ENCODE measurements at places on chromosomes 5 and 9.

GRCh38 chr5:124061663-124062062, 549.7 kb downstream of the CSNK1G3 start:
- DNase-seq, result peak; percentile 45

DNA sequence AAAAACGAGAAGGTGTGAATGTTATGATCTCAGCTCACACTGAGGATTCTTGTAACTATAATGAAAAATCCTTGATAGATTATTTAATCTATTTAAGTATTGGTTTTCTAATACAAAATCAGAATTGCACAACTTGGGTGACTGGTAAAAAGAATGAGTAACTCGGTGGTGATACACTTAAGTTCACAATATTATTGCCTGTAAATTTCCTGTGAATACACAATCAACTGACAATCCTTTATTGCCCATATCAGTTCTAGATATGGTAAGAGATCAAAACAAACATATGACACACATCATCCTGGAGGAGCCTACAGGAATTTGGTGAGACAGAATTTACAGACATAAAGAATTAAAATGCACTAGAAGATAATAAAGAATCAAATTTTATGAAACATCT, 14.1 kb upstream of the LURAP1L start:
- no peak for DNase-seq

GRCh38 chr5:60538955-60539866, 160.8 kb downstream of the DEPDC1B start:
- no peak for DNase-seq

DNA sequence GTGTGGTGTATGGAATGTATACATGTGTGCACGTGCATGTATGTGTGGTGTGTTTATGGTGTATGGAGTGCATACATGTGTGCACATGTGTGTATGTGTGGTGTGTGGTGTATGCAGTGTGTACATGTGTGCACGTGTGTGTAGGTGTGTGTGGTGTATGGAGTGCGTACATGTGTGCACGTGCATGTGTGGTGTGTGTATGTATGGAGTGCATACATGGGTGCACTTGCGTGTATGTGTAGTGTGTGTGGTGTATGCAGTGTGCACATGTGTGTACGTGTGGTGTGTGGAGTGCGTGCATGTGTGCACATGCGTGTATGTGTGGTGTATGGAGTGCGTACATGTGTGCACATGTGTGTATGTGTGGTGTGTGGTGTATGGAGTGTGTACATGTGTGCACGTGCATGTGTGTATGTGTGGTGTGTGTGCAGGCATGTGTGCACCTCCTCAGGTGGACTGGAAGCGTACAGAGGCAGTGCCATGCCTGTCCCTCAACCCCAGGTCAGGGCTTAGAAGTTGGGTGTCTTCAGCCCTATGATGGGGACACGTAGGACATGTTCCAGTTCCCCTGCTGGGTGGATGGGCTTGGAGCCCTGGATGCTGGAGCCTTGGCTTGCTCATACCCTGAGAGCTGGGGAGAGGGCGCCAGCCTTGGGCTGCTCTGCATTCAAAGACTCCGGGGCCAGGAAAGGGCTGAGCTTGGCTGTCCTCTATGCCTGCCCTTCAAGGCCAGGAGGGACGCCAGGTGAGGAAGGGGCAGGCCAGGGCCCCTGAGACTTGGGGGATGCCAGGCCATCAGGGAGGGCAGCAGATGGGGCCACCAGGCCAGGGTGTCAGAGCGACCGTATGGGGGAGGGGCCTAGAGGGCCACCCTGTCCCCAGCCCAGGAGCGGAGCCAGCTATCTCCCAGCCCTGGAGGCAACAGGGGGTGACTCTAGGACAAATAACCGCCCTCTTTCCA, 12.2 kb downstream of the MYMK start:
- DNase-seq, result no peak

- DNase-seq, result no peak
These were observed 44.1 kb downstream of the C9orf50 start for GRCh38 chr9:129576546-129577543.

DNA sequence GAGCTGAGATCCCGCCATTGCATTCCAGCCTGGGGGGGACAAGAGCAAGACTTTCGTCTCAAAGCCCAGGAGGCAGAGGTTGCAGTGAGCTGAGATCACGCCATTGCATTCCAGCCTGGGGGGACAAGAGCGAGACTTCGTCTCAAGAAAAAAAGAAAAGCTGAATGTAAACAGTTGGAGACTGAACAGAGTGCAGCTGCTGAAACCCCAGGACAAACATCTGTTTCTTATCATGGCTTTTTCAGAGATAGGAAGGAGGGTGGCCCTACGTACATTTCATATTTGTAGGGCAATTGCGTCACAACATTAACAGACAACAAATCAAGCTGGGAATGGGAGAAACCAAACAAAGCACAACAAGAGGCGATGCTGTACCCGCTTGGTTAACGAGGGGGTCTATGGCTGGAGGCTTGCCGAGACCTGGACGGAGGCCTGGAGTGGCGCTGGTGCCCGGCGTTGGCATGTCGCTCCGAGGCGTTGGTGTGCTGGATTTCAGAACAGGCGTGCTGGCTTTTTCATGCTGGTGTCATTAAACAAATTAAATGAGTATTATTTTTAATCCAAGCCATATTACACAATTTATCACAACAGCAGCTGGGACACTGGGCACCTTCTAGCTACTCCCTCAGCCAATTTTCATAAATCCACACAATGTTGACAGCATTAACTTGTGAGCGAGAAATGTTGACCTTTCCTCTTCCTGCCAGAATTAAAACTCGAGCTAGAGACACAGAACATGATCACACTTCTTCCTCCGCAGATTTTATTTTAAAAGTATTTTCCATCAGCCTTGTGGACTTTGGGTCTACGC, 76.1 kb downstream of the TLE1 start:
- DNase-seq, result no peak

GRCh38 chr5:141657937-141658545, 6.8 kb upstream of the FCHSD1 start:
- no peak for DNase-seq

GRCh38 chr5:172153695-172154094, 34.3 kb downstream of the STK10 start:
- DNase-seq, result no peak

GRCh38 chr9:130128733-130129431, 43.3 kb upstream of the NCS1 start:
- DNase-seq, result peak; percentile 40

- no peak for DNase-seq
These were observed 9.5 kb downstream of the NPM1 start for GRCh38 chr5:171397190-171397589.

GRCh38 chr9:115671963-115672305, 481.7 kb upstream of the PAPPA start:
- no peak for DNase-seq

DNA sequence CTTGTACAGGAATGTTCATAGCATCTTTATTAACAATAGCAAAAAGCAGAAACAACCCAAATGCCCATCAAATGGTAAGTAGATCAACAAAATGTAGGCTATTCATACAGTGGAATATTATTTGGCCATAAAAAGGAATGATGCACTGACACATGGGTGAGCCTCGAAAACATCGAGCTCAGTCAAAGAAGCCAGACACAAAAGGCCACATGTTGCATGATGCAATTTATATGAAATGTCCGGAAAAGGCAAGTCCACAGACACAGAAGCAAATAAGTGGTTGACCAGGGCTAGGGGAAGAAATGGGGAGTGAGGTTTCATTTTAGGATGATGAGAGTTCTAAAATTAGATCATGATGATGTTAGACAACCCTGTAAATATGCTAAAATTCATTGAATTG, 16.5 kb upstream of the SLC2A8 start:
- no peak for DNase-seq

DNA sequence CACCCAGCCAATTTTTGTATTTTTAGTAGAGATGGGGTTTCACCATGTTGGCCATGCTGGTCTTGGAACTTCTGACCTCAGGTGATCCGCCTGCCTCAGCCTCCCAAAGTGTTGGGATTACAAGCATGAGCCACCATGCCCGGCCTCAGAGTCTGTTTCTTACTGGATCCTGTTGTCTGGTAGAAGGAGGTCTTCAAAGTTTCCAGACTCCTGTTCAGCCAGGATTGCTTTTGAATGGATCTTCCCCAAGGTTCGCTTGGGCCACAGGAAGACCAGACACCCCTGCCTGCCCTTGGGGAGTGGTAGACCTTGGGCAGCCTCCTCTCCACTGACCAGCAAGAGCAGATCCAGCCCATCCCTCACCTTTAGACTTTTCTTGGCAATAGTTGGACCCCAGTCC, 7.6 kb upstream of the LCN2 start:
- DNase-seq, result no peak

DNA sequence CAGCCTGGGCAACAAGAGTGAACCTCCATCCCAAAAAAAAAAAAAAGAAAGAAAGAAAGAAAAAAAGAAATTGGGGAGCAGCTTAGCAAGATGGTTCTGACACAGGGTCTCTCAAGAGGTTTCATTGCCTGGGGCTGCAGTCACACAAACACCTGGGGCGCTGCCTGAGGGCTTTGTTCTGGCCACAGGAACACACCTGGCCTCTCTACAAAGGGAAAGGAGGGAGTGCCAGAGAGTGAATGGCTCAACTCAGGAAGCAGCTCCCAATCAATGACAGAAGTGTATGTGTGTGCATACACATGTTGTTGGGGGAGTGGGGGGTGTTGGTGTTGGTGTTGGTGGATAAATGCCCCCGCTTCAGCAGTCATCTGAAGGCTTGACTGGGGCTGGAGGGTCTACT, 32.4 kb upstream of the CTNNA1 start:
- DNase-seq, result no peak

- DNase-seq, result no peak
These were observed 21.1 kb downstream of the BASP1 start for GRCh38 chr5:17238521-17239041.

DNA sequence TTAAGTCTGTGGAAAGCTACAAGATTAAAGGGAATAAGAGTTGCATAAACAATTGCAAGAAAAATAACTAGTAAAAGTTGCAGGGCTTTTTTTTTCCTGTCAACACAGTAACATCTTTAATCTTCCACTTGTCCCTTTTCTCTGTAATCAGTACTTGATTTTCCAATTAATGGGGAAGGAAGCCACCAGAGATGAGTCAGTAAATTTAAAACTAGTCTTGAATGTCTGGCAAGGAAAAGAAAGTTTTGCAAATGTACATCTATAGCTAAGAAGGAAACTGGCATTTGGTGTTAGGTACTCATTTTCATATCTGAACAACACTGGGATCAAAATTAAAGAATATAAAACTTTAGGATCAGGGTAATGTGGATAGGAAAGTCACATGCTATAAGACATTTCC, 17.1 kb downstream of the DAP start:
- DNase-seq, result no peak

DNA sequence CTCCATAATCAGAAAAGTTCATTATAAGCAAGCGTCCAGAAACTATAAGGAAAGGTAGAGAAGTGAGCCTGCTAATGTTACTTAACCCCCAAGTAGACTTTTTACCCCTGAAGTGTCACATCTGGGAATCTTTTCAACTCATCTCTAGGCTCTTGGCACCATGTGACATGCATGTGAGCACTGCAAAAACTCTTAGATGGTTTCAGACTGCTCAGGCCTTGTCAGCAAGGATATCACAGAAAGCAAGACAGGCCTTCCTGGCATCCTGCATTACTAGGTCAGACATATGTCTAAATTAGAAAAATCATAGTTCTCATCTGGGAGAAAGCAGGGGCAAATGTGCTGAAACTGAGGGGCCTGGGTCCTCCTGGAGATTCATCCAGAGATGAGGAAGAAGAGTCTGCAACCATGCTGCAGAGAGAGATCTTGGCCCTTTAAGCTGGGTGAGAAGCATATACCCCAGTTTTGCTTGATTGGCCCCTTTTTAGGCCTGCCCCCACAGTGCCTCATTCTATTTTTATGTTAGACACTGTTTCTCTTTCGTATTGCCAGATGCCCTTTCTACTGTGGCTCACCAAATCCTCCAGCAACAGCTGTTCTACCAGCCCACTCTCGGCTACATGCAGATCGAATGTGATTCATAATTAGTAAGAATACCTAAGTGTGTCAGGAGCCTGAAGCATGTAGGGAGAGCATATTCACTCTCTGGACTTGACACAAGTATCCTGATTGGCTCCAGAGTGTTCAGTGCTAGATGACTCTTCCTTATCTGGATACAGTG, 19.0 kb downstream of the TMEM8B start:
- DNase-seq, result no peak

GRCh38 chr5:120988491-120988890, 524.4 kb downstream of the PRR16 start:
- DNase-seq, result no peak

DNA sequence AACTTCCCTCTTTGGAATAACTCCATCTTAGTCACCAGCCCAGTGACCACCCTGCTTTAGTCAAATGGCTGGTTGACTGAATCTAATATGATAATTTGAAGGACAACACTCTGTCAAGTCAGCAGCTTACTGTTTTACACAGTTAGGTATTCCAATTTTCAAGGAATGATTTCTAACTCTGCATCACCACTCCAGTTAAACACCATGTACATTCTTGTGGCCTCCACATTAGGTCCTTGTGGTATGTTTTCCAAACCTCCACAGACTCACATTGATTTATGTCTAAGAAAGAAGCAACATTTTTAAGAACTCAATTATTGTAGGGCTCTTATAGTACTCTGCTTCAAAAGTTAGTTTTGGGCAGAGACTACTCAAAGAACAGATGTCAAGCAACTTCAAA, 110.7 kb downstream of the TLE1 start:
- DNase-seq, result no peak

DNA sequence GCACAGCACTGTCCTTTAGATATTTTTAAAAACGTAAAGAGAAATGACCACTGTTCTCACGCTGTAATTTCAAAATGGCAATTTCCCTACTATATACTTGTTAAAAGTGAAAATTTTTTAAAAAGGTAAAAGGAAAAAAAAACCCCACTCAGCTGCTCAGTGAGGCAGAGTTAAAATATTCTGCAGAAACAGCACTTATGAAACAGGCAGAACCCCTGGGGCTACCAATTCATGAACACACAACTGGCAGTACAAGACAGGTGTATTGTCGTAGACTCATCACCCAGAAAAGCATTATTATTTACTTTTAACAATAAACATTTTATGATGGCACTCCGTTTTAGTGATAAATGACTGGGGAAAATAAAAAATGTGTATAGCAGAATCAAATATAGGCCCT, 1.5 kb upstream of the RASGRF2 start:
- DNase-seq, result no peak

- DNase-seq, result no peak
These were observed 8.7 kb upstream of the QRFP start for GRCh38 chr9:130905125-130905901.

DNA sequence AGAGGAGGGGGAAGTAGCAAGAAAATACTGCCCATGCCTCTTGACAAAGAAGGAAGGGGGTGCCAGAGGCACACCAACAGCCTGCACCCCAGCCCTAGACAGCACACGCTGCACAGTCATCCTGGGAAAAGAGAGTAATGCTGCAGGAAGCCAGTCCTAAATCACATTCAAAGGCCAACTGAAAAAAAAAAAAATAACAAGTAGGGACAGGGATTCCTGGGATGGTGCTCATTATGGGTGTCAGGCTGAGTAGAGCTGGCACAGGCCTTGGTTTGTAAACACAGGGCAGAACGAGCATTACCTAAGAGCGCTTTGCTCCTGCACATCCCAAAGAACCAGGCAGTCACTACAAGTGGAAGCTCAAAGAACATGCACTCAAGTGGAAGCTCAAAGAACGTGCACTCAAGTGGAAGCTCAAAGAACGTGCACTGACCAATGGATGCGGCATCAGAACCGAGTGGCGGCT, 7.8 kb downstream of the RAPGEF1 start:
- DNase-seq, result no peak

- DNase-seq, result no peak
These were observed 211.6 kb downstream of the SPOCK1 start for GRCh38 chr5:137287569-137287968.

- DNase-seq, result no peak
These were observed 52.3 kb downstream of the TLE4 start for GRCh38 chr9:79623799-79624721.
